Motor neuron (in vitro differentiated cells): ENCODE measurements at places on chromosomes 1 and 21. TPM values are rescaled to one million over a fixed set of nuclear protein-coding genes. Genes with fewer than 3 reads are reported as not detected.

Gene F3
- 2.6 and 4.1 TPM in 2 replicates for total RNA-seq

GRCh38 chr1:1427820-1428148 is 6.7 kb upstream of the ANKRD65 start:
- no peak for ATAC-seq

DNA sequence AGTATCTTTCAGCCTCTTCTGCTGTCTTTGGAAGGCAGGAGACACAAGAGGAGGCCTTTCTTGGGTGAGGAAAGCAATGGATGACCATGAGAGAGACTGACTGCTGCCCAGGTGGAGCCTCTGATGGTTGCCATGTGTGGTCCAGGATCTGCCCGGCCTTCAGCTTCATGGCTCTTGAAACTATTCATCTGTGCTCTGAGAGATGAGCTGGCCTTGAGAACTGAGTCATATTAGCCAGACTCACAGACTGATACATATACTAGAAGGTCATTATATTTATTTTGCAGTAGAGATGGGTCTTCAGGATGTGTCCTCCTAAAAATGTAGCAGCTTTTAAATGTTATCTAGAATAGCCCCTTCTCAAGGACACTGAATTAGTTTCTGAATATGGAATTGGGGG is 33.7 kb downstream of the PTGFRN start:
- ATAC-seq: no peak

Gene RGS8
- 0.10 and 0.11 TPM in 2 replicates for total RNA-seq

Gene CYP4Z1
- total RNA-seq: not detected in 2 replicates

GRCh38 chr1:159921251-159921650 is 4.1 kb downstream of the TAGLN2 start:
- no peak for ATAC-seq
